ENCODE measurements at places on chromosomes 1 and 21.

DNA sequence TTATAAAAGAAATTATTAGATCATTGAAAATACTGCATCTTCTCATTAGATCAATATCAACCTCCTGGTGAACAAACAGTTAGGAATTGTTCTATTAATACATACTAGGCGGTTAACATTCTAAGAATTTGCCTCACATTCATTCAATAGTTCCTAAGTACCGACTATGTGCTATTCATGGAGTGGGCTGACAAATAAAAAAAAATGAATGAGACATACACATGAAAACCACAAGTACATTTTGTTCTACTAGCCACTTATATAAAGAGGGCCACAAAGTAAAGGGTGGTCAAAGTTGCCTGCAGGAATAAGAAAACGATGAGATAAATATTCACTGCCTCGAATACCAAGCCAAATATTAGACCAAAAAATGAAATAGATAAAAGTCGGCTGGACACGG lies 294.4 kb downstream of the SDCCAG8 start:
- no peak for DNase-seq

DNA sequence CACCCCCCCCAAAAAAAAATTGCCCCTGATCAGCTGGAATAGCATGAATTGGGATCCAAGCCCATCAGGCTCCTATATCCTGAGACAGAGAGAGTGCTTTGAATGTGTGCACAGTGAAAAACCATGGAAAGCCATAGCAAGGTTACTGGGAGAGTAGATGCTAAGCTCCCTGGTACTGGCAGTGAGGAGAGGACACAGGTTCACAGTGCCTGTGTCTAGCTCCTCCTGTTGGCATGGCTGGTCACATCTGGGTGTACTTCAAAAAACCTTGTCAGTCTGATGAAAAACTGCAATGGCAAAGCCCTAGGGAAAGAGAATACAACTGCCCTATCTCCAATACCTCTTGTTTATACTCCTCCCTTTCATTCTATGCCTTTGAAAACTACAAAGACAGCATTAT lies 12.9 kb downstream of the COPA start:
- DNase-seq: no peak

GRCh38 chr21:25942135-25942534 lies 207.4 kb downstream of the GABPA start:
- DNase-seq: no peak

DNA sequence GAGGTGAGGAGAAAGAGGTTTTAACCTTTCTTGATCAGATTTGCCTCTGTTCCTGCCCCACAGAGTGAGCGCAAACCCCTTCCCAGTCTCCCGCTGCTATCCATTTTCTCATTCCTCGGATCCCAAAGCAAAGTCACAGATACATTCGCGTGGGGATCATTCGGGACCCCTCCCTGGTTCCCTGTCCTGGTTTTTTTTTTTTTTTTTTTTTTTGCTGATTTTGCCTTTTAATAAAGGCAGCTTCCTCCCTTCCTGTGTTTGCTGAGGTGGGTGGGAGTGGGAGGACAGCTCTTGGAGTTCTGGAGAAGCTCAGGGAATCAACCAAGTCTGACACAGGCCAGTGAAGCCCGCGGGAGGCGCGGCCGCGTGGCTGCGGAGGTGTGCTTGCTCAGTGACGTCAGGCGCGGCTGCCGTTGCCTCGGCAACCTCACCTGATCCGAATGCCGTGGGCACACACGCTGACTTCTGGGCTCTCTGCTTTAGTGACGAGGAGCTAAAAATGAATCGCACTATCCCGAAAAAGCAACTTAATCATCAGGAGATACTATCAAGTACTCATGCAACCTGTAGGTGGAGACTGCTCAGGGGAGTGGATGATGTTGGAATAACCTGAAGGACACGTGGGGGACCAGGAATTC lies 106.4 kb downstream of the TBX19 start:
- DNase-seq: no peak

GRCh38 chr1:231183639-231184590 lies 22.1 kb downstream of the TRIM67 start:
- no peak for DNase-seq

- DNase-seq: no peak
These were observed 49.0 kb upstream of the CLIC4 start for GRCh38 chr1:24696041-24696755.

DNA sequence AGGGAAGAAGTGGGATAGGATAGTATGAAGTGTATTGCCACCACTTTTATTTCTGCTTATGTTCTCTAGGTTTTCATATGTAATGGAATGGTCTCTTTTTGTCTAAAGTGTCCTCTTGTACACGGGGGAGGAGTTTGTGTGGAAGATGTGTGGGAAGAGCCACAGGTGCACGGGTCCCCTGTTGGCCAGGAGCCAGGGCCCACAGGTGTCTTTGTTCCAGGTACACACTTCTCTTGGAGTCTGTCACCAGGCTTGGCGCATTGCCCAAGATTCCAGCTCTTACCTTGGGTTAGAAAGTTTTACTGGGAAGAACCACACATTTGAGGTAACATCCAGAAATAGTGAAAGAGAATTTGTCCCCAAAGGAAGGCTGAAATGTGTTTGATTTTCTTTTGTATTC lies 10.5 kb downstream of the TENT5C start:
- no peak for DNase-seq

- DNase-seq: no peak
These were observed 13.1 kb downstream of the FGGY start for GRCh38 chr1:59309795-59310548.

DNA sequence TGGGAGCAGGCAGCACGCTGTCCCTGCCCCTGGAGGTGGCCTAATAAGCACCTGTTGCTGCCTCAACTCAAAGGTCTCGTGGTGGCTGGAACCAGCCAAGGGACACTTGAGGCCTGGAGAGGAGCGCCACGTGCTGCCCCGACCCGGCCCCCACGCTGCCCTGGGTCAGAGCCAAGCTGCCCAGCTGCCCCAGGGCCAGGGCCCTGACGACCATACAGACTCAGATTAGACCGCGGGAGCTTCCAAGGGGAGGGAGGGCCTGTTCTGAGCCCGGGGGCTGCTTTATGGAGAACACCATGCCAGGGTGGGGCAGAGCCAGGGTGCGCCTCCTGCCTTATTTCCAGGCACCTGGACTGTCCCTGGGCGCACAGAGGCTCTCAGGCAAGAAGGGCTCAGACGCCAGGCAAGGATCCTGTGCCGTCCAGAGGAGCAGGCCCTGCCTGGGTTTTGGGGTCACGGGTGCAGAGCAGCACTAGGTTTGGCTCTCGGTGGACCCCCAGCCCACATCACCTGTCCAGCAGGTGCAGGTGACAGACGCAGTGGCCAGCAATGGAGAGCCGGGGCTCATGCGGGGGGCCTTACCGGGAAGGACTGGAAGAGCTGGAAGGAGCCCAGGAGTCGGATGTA lies 18.6 kb downstream of the KRTAP10-1 start:
- no peak for DNase-seq

- no peak for DNase-seq
These were observed 688 bp downstream of the PRXL2B start for GRCh38 chr1:2587071-2587859.

- DNase-seq: no peak
These were observed 43.2 kb downstream of the NEK2 start for GRCh38 chr1:211632117-211632807.

DNA sequence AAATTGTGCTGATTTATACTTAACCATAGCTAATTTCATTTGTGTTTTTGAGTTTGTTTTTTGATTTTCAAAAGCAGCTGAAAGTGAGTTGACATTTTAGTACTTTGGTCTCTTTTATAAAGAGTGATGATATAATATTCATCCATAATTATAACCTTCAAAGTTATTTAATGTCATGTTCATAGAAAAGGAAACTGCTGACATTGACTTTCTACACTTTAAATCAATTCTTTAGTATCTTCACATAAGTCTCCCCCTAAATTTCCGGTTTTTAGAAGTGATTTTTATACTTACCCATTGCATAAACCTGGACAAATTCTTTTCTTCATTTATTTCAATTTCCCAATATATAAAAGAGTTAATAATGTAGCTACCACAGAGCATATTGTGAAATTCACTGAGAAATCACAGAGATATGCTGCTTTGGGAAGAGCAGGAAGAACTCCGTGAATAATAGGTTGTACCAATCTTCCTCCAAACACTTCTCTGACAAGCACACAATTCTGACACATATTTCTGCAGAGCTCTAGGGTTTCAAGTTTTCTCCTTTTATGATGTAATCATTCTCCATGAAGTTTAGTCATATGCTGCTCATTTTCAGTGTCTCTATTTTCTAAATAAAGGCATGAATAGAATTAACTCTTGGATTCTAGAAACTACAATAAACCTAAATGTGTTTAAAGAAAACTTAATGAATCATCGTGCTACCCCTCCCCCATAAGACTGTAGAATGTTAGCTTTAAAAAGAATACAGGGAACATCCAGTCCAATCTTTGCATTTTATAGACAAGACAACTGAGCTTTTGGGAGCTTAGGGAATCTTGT lies 25.6 kb upstream of the CDC42BPA start:
- no peak for DNase-seq

DNA sequence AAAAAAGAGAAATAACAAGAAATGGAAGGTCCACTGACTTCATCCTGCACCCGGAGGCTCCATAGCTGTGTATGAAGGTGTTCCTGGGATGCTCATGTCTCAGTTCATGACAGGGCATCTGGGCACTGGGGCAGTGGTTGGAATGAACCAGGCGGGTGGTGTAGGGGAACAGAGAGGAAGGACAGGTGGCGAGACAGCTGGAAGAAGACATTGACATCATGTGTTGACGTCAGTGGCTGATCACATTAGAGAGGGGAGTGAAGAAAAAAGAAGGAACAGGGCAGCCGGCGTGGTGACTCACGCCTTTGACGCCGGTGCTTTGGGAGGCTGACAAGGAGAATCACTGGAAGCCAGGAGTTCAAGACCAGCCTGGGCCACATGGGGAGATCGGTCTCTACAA lies 50.1 kb downstream of the HUNK start:
- DNase-seq: no peak

GRCh38 chr1:97247196-97247595 lies 525.6 kb downstream of the PTBP2 start:
- DNase-seq: no peak

DNA sequence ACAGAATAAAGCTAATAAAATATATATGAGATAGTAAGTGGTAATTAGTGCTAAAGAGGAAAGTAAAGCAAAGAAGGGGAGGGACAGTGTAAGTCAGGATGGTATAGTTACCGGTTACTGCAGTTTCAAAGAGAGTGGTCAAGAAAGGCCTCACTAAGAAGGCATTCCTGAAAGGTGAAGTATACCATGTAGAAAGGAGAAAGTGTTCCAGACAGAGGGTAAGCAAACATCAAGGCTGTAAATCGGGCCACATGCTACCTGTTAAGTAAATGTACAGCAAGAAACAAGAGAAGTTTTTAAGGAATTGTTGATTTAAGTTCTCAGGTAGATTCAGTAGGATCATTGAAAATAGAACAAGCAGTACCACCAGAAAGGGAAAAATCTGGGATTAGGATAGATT lies 9.7 kb downstream of the DESI2 start:
- DNase-seq: no peak

GRCh38 chr1:203509135-203509534 lies 15.2 kb downstream of the OPTC start:
- DNase-seq: no peak

- no peak for DNase-seq
These were observed 32.2 kb downstream of the PSEN2 start for GRCh38 chr1:226902601-226903000.

DNA sequence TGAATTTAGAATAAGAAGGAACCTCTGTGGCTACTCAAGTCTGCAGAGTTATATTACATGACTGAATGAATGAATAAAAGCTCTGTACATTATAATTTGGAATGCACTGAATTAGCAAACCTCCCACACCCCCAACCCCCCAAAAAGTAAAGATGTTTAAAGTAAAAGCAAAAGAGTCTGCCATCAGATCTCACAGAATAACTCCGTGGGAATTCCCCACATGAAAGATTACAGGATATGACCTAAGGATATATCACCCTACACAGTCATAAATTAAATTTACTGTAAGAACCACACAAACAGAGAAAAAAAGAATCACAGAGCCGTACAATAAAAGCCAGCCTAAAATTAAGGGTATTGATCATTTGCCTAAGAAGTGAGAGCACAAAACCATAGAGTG lies 587.3 kb downstream of the PTPRC start:
- no peak for DNase-seq

DNA sequence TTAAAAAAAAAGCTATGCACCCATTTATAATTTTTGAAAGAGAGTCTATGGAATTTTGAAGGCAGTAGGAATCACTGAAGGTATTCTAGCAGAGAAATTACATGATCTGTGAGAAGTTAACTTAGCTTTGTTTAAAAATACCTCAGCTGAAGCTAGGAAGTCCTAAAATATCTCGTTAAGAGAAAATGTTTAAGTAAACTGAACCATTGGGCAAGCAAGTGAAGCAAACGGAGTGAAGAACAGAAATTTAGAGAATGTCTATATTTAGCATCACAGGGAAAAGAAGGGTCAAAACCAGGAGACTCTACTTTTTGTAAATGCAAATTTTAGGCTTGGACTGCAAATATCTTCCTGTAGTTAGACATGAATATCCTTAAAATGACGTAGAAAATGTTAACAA lies 230.8 kb downstream of the HMCN1 start:
- no peak for DNase-seq

GRCh38 chr1:180230791-180231505 lies 884 bp downstream of the LHX4 start:
- no peak for DNase-seq

DNA sequence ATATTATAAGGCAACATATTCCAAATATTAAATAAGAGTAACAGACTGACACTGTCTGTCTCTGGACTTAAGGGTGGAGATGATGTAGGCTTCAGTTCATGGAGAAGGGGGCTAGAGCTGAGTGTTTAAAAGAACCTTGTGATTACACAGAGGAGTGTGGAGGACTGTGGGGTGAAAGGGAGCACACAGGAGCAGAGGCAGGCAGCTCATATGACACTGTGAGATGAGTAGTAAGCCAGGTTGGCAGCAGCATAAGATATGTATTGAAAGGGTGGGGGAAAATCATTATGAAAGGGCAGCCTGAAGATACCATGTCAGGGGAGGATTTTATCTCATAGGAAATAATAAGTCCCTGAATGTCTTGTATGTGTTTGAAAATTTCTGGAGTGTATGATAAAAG lies 104.5 kb downstream of the AK5 start:
- DNase-seq: no peak

- no peak for DNase-seq
These were observed 173.0 kb upstream of the PALMD start for GRCh38 chr1:99472893-99473292.

DNA sequence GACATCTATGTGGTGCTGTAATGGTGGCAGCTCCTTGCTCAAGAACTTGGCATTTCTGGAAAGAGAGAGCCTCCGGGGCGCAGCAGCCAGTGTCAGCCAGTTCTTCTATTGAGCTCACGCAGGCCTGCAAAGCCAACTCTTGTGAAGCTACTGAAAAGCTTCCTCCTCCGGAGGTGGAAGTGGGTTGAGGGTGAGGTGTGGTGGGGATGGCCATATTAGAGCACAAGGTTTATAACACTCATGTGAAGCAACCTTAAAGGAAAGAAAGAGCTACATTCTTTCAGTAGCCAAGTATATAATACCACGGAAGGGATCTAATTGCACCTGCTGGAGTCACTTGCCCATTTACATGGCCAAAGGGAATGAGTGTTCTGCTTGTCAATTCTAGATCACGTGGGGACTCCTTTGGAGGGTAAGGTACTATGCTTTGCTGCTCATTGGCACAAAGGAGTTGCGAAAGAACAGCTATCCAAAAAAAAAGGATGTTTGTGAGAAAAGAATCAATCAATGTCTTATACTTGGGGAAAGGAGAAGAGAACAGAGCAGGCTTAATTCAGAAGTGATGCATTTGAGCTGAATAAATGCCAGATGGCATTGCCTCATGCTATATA lies 18.3 kb upstream of the MAP10 start:
- no peak for DNase-seq
